Stomach (tissue), 19 donors: ENCODE measurements at places on chromosomes 11 and 22. TPM values are rescaled to one million over a fixed set of nuclear protein-coding genes. Genes with fewer than 3 reads are reported as not detected.

Gene SLC17A6
- polyA plus RNA-seq, result not detected

Gene BDNF
- polyA plus RNA-seq, result 0.92 TPM

Gene SCGB2A2
- not detected for polyA plus RNA-seq

Gene GRM5
- polyA plus RNA-seq, result not detected

Gene CASP12
- polyA plus RNA-seq, result 0.23 TPM

Gene NAV2
- polyA plus RNA-seq, result 1.8 TPM

Gene SMCO4
- 89.1 TPM for polyA plus RNA-seq

Gene POLD4
- polyA plus RNA-seq, result 316 TPM

Gene MMP27
- not detected for polyA plus RNA-seq

- no peak for DNase-seq
- no peak overlapping the region for H3K4me3 ChIP-seq
- no peaks in the 10 kb centered on the region for H3K36me3 ChIP-seq
- no peak overlapping the region for H3K27ac ChIP-seq
- H3K4me1 ChIP-seq, result no peaks in the 10 kb centered on the region
- no peaks in the 10 kb centered on the region for H3K27me3 ChIP-seq
Measured at GRCh38 chr11:90783111-90783510, 560.3 kb upstream of the CHORDC1 start.

GRCh38 chr11:113241636-113242054 lies 72.7 kb upstream of the TTC12 start:
- H3K4me3 ChIP-seq, result no peak overlapping the region
- no peaks in the 10 kb centered on the region for H3K36me3 ChIP-seq
- no peaks in the 10 kb centered on the region for H3K27me3 ChIP-seq
- no peak for DNase-seq
- H3K4me1 ChIP-seq, result peaks cover 23% of the 10 kb centered on the region

- no peak for DNase-seq
- peaks cover 10% of the 10 kb centered on the region for H3K4me1 ChIP-seq
- H3K36me3 ChIP-seq, result no peaks in the 10 kb centered on the region
- no peak overlapping the region for H3K4me3 ChIP-seq
Measured at GRCh38 chr22:30054764-30055069, 25.5 kb upstream of the HORMAD2 start.

DNA sequence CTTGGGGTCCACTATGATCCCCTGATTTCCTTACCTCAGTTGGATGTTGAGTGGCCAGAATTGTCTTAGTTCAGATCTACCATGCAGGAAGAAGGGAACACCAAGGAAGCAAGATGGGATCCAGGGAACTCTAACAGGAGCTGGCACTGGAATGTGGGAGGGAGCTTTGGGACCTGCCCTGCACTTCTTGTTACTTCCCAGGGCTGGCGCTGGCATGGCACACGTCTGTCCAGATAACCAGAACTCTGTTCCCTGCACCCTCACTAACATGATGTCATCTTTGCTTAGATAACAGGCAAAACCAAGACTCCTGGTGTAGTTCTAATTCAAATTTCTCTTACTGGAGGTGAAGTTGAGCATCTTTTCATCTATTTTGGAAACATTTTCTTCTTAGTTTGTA lies 550.0 kb downstream of the MN1 start:
- DNase-seq, result no peak
- H3K27ac ChIP-seq, result no peak overlapping the region
- H3K27me3 ChIP-seq, result no peaks in the 10 kb centered on the region
- peaks cover 16% of the 10 kb centered on the region for H3K4me1 ChIP-seq

- H3K27ac ChIP-seq, result no peak overlapping the region
- H3K36me3 ChIP-seq, result no peaks in the 10 kb centered on the region
- no peak overlapping the region for H3K4me3 ChIP-seq
- peaks cover 23% of the 10 kb centered on the region for H3K4me1 ChIP-seq
Measured at GRCh38 chr22:26674211-26675190, 17.1 kb downstream of the MIAT start.

DNA sequence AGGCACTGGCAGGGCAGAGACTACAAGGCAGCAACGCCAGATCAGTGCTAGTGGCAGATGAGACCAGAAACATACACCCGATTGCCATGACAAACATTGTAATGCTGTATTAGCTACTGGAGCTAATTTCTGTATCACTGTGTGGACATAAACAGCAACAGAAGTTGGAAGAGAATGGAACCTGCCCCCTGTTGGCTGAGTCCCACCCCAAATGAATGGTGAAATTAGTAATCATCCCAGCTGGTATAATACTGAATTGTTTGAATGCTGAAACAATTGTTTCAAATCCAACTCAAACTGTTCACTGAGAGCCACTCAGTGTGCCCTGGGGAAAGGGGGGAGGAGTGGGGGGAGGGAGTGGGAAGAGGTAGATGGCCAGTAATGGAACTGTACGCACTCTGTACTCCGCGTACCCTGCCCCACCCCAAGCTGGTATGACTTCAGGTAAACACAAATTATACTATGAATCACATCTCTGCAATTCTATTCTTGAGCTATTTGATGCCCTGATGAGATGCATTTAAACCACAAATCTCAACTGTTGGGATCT lies 11.2 kb upstream of the BIRC3 start:
- peak overlapping the region; percentile 86 for H3K27ac ChIP-seq
- H3K36me3 ChIP-seq, result no peaks in the 10 kb centered on the region
- DNase-seq, result peak; percentile 83
- peaks cover 27% of the 10 kb centered on the region for H3K4me1 ChIP-seq

- H3K27me3 ChIP-seq, result peaks cover 57% of the 10 kb centered on the region
- no peaks in the 10 kb centered on the region for H3K36me3 ChIP-seq
- H3K4me1 ChIP-seq, result no peaks in the 10 kb centered on the region
- no peak overlapping the region for H3K27ac ChIP-seq
- no peak for DNase-seq
Measured at GRCh38 chr22:23557467-23557866, 22.6 kb downstream of the IGLL1 start.

- H3K27me3 ChIP-seq, result no peaks in the 10 kb centered on the region
- H3K4me3 ChIP-seq, result no peak overlapping the region
- H3K4me1 ChIP-seq, result peaks cover 10% of the 10 kb centered on the region
- DNase-seq, result peak; percentile 34
Measured at GRCh38 chr11:86143087-86144030, 74.5 kb upstream of the PICALM start.

GRCh38 chr11:117145393-117145761 lies 1.3 kb downstream of the PAFAH1B2 start:
- H3K27ac ChIP-seq, result peak overlapping the region; percentile 97
- peak overlapping the region; percentile 93 for H3K4me3 ChIP-seq
- peak; percentile 54 for DNase-seq

- no peak overlapping the region for H3K4me3 ChIP-seq
- H3K27ac ChIP-seq, result no peak overlapping the region
- H3K4me1 ChIP-seq, result no peaks in the 10 kb centered on the region
- peaks cover 18% of the 10 kb centered on the region for H3K36me3 ChIP-seq
- no peak for DNase-seq
Measured at GRCh38 chr11:32982626-32983025, 33.1 kb upstream of the DEPDC7 start.

GRCh38 chr11:59791639-59792038 lies 18.9 kb downstream of the MRPL16 start:
- H3K4me3 ChIP-seq, result no peak overlapping the region
- no peak for DNase-seq
- H3K27ac ChIP-seq, result no peak overlapping the region
- H3K36me3 ChIP-seq, result peaks cover 83% of the 10 kb centered on the region
- peaks cover 7% of the 10 kb centered on the region for H3K4me1 ChIP-seq

- H3K27ac ChIP-seq, result no peak overlapping the region
- no peaks in the 10 kb centered on the region for H3K27me3 ChIP-seq
- no peaks in the 10 kb centered on the region for H3K4me1 ChIP-seq
- DNase-seq, result no peak
- H3K4me3 ChIP-seq, result no peak overlapping the region
- no peaks in the 10 kb centered on the region for H3K36me3 ChIP-seq
Measured at GRCh38 chr11:132088551-132088950, 718.1 kb downstream of the NTM start.

DNA sequence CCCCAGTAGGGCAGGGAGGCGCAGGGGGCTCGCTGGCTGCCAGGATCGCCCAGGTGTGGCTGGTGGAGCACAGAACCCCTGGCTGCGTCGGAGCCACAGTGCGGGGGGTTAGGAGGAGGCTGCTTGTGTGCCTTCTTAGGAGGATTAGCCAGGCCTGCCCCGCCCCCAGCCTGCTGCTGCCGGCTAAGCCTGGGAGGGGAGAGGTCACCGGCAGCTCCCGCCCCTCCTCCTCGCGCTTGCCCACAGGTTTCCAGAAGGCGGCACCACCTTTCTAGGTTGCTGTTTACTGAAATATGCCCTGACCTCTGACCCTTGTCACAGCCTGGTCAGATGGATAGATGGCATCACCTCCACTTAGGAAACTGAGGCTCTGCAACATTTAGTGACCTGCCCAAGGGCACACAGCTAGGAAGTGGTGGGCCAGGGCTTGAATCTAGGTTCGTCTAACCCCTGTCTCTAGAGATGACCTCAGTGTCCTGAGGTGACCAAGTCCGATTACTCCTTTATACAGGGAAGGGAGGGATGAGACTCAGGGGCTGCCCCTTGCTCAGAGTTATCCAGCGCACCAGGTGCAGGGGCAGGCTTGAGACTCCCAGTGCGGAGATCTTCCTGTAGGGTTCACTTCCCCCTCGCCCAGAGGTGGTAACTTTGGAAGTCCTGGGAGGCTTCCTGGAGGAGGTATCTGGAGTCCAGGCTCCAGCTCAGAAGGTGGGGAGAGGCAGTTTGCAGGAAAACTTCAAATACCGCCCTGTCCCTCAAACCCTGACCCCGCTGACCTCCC lies 44.0 kb downstream of the MYO7A start:
- H3K4me1 ChIP-seq, result no peaks in the 10 kb centered on the region
- H3K4me3 ChIP-seq, result no peak overlapping the region
- no peaks in the 10 kb centered on the region for H3K27me3 ChIP-seq

DNA sequence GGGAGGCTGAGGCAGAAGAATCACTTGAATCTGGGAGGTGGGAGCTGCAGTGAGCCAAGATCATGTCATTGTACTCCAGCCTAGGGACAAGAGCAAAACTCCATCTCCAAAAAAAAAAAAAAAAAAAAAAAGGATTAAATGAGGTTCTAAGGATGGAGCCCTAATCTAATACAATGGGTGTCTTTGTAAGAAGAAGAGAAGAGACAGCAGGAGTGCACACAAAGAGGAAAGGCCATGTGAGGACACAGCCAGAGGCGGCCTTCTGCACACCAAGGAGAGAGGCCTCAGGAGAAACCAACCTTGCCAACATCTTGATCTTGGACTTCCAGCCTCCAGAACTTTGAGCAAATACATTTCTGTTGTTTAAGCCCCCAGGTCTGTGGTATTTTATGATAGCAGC lies 66.6 kb upstream of the CECR2 start:
- H3K27me3 ChIP-seq, result no peaks in the 10 kb centered on the region
- no peaks in the 10 kb centered on the region for H3K4me1 ChIP-seq
- H3K27ac ChIP-seq, result no peak overlapping the region
- no peaks in the 10 kb centered on the region for H3K36me3 ChIP-seq
- DNase-seq, result peak; percentile 1
- no peak overlapping the region for H3K4me3 ChIP-seq

GRCh38 chr11:12674936-12675696 lies 895 bp downstream of the TEAD1 start:
- H3K27ac ChIP-seq, result peak overlapping the region; percentile 99
- peak; percentile 74 for DNase-seq
- peaks cover 8% of the 10 kb centered on the region for H3K4me1 ChIP-seq

DNA sequence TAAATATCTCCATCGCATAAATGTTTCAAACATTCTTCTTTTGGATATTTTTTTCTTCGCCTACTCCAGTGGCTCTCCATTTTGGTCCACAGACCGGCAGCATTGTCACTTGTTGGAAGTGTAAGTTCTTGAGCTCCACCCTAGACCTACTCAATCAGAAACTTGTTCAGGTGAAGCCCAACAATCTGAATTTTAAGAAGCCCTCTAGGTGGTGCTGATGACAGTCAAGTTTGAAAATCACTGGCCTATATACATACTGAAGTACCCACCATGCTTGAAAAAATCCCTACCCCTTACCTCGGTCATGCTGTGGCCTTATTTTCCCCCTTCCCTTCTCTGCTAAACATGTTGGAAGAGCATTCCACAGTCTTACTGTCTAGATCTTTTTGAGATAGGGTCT lies 10.2 kb upstream of the ACAT1 start:
- no peak overlapping the region for H3K4me3 ChIP-seq
- no peak overlapping the region for H3K27ac ChIP-seq
- DNase-seq, result no peak
- no peaks in the 10 kb centered on the region for H3K27me3 ChIP-seq
- H3K36me3 ChIP-seq, result peaks cover 9% of the 10 kb centered on the region

GRCh38 chr11:1117992-1118391 lies 39.8 kb upstream of the MUC5AC start:
- no peaks in the 10 kb centered on the region for H3K36me3 ChIP-seq
- no peaks in the 10 kb centered on the region for H3K27me3 ChIP-seq
- no peak overlapping the region for H3K4me3 ChIP-seq
- H3K27ac ChIP-seq, result no peak overlapping the region
- DNase-seq, result no peak
- no peaks in the 10 kb centered on the region for H3K4me1 ChIP-seq

GRCh38 chr11:131822506-131822905 lies 452.1 kb downstream of the NTM start:
- no peaks in the 10 kb centered on the region for H3K27me3 ChIP-seq
- no peak for DNase-seq
- H3K4me1 ChIP-seq, result no peaks in the 10 kb centered on the region
- no peak overlapping the region for H3K4me3 ChIP-seq
- H3K36me3 ChIP-seq, result no peaks in the 10 kb centered on the region

GRCh38 chr11:57566905-57567514 lies 462 bp downstream of the UBE2L6 start:
- no peak for DNase-seq
- peaks cover 30% of the 10 kb centered on the region for H3K4me1 ChIP-seq
- peak overlapping the region; percentile 93 for H3K4me3 ChIP-seq
- H3K27me3 ChIP-seq, result no peaks in the 10 kb centered on the region
- peaks cover 8% of the 10 kb centered on the region for H3K36me3 ChIP-seq

DNA sequence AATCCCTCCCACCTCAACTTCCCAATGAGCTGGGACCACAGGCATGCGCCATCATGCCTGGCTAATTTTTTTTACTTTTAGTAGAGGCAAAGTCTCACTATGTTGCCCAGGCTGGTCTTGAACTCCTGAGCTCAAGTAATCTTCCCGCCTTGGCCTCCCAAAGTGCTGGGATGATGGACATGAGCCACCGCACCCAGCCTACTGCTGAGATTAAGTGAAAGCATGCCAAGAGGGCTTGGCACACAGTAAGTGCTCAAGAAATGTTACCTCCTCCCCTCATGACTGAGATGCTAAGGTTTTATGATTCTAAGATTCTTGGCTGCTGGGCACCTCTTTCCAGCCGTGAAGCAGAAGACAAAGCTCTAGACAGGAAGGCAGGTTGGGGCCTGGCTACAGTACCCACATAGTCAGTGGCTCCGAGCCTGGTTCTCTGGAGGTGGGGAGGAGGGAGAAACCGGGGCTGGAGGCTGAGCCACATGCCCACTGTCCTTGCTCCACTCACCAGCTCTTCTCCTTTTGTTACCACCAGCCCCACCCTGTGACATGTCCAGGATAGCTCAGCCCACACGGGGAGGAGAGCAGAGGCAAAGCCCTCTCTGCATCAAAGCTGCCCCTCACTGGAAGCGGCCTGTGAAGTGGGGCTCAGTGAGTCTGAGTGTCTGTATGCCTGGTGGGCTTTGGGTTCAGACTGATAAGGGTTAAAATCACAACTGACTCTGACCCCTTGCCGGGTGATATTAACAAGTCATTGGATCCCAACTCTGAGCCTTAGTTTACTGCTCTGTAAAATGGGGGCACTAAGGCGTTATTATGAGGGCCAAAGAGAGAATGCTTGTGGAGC lies 12.9 kb downstream of the ARHGEF17 start:
- peaks cover 85% of the 10 kb centered on the region for H3K4me1 ChIP-seq
- no peaks in the 10 kb centered on the region for H3K36me3 ChIP-seq
- peak overlapping the region; percentile 33 for H3K27ac ChIP-seq
- no peak for DNase-seq
- no peak overlapping the region for H3K4me3 ChIP-seq

GRCh38 chr11:83044958-83045712 lies 26.6 kb downstream of the RAB30 start:
- no peaks in the 10 kb centered on the region for H3K27me3 ChIP-seq
- H3K36me3 ChIP-seq, result no peaks in the 10 kb centered on the region
- H3K27ac ChIP-seq, result no peak overlapping the region
- no peak for DNase-seq
